ENCODE measurements at places on chromosomes 2 and 18.
A peak's percentile ranks its signal among the peaks of the same experiment; 100 is the strongest.

DNA sequence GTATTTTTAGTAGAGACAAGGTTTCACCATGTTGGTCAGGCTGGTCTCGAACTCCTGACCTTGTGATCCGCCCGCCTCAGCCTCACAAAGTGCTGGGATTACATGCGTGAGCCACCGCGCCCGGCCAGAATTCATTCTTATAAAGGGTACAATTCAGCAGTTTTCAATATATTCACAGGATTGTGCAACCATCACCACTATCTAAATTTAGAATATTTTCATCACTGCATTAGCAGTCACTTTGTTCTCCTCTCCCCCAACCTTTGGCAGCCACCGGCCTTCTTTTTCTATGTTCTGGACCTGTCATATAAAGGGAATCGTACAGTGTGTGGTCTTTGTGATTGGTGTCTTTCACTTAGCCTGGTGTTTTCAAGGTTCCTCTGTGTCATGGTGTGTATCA lies 40.7 kb downstream of the TCF7L1 start:
- H3K27ac ChIP-seq = no peak overlapping the region
- H3K36me3 ChIP-seq = no peaks in the 10 kb centered on the region
- no peaks in the 10 kb centered on the region for H3K27me3 ChIP-seq
- no peaks in the 10 kb centered on the region for H3K4me1 ChIP-seq

- no peak for DNase-seq
- no peaks in the 10 kb centered on the region for H3K4me1 ChIP-seq
- H3K27me3 ChIP-seq = no peaks in the 10 kb centered on the region
These were observed 34.5 kb downstream of the SLC4A3 start for GRCh38 chr2:219661955-219662395.

GRCh38 chr2:105801961-105802360 lies 57.2 kb downstream of the NCK2 start:
- H3K4me3 ChIP-seq = no peak overlapping the region
- H3K4me1 ChIP-seq = no peaks in the 10 kb centered on the region
- H3K36me3 ChIP-seq = no peaks in the 10 kb centered on the region
- H3K27me3 ChIP-seq = no peaks in the 10 kb centered on the region
- DNase-seq = no peak

- no peak overlapping the region for H3K27ac ChIP-seq
- H3K4me3 ChIP-seq = no peak overlapping the region
- H3K27me3 ChIP-seq = no peaks in the 10 kb centered on the region
- DNase-seq = no peak
- no peaks in the 10 kb centered on the region for H3K36me3 ChIP-seq
- peaks cover 4% of the 10 kb centered on the region for H3K4me1 ChIP-seq
These were observed 279.0 kb downstream of the AFF3 start for GRCh38 chr2:99863236-99863902.

- no peak overlapping the region for H3K27ac ChIP-seq
- no peak for DNase-seq
- no peak overlapping the region for H3K4me3 ChIP-seq
- H3K36me3 ChIP-seq = no peaks in the 10 kb centered on the region
- H3K4me1 ChIP-seq = no peaks in the 10 kb centered on the region
- H3K27me3 ChIP-seq = no peaks in the 10 kb centered on the region
These were observed 24.9 kb upstream of the YWHAQ start for GRCh38 chr2:9655441-9656269.

GRCh38 chr2:96531366-96531765 lies 5.2 kb upstream of the ARID5A start:
- no peak overlapping the region for H3K4me3 ChIP-seq
- H3K36me3 ChIP-seq = no peaks in the 10 kb centered on the region
- peaks cover 18% of the 10 kb centered on the region for H3K4me1 ChIP-seq
- H3K27ac ChIP-seq = peak overlapping the region; percentile 80

- no peaks in the 10 kb centered on the region for H3K27me3 ChIP-seq
- no peak for DNase-seq
- H3K27ac ChIP-seq = no peak overlapping the region
- H3K36me3 ChIP-seq = no peaks in the 10 kb centered on the region
- H3K4me1 ChIP-seq = no peaks in the 10 kb centered on the region
These were observed 66.3 kb upstream of the RPE start for GRCh38 chr2:209936106-209936666.

DNA sequence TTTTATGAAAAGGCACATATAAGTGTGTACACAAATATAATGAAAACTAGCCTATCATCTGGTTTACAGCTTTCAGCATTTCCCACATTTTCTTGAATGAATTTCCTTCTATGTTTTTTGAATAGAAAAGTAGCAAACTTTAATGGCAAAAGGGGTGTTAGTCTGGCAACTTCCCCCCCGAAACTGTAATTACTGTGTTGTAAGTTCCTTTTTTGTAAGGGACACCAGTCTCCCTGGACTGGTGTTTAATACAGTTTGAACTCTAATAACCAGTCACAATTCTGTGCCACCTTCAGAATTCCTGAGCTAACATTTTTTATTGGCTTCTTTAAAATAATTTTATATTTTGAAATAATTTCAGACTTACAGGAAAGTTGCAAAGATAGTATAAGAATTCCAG lies 94.2 kb downstream of the ACSL3 start:
- H3K27ac ChIP-seq = no peak overlapping the region
- H3K4me1 ChIP-seq = no peaks in the 10 kb centered on the region
- no peaks in the 10 kb centered on the region for H3K36me3 ChIP-seq
- no peak overlapping the region for H3K4me3 ChIP-seq

GRCh38 chr2:37890893-37891495 lies 34.1 kb upstream of the RMDN2 start:
- H3K27ac ChIP-seq = no peak overlapping the region
- H3K4me3 ChIP-seq = no peak overlapping the region

- H3K27ac ChIP-seq = peak overlapping the region; percentile 62
- DNase-seq = no peak
- no peaks in the 10 kb centered on the region for H3K36me3 ChIP-seq
- H3K27me3 ChIP-seq = no peaks in the 10 kb centered on the region
These were observed 62.5 kb downstream of the CENPO start for GRCh38 chr2:24855726-24856125.

DNA sequence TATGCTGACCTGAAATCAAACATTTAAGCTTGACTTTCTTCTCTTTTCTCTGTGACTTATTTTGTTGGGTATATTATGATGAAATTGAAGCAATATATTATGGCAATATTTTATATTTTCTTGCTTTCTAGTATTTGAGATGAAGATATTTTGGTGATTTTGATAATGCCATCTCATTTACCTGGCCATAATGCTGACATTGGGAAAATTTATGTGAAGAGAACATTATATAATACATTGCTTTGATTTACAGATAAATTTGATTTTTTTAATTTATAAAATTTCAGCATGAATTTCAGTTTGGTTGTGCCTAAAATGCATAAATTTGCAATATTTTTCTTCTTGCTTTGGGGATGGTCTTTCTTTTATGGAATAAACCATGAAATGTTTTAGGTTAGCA lies 1413.7 kb upstream of the TMEFF2 start:
- no peaks in the 10 kb centered on the region for H3K4me1 ChIP-seq
- H3K36me3 ChIP-seq = no peaks in the 10 kb centered on the region
- DNase-seq = no peak
- no peaks in the 10 kb centered on the region for H3K27me3 ChIP-seq
- no peak overlapping the region for H3K4me3 ChIP-seq

- no peak overlapping the region for H3K27ac ChIP-seq
- DNase-seq = no peak
- H3K27me3 ChIP-seq = no peaks in the 10 kb centered on the region
- H3K4me3 ChIP-seq = no peak overlapping the region
- no peaks in the 10 kb centered on the region for H3K36me3 ChIP-seq
These were observed 80.5 kb downstream of the ZBTB7C start for GRCh38 chr18:48328473-48329210.

GRCh38 chr2:43013821-43014345 lies 212.5 kb downstream of the ZFP36L2 start:
- H3K27me3 ChIP-seq = no peaks in the 10 kb centered on the region
- H3K4me3 ChIP-seq = no peak overlapping the region
- no peaks in the 10 kb centered on the region for H3K36me3 ChIP-seq
- DNase-seq = no peak

DNA sequence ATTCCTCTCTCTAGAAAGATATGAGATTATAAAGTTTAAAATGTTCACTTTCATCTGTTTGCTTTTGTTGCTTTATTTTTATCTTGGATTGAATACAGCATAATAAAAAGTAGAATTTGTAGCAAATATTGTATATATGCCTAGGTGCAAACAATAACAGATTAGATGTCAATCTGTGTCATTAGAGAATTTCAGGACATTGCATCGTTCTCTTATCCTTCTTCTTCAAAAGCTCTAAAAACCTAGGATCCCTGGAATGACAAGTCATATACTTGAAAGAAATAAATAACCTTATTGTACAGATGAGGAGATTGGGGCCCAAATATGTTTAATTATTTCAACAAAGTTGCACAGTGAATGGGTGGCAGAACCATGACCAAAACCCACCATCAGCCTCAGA lies 102.8 kb upstream of the BZW1 start:
- no peaks in the 10 kb centered on the region for H3K36me3 ChIP-seq
- no peaks in the 10 kb centered on the region for H3K4me1 ChIP-seq
- no peaks in the 10 kb centered on the region for H3K27me3 ChIP-seq
- no peak overlapping the region for H3K27ac ChIP-seq

GRCh38 chr2:116435648-116436047 lies 1378.8 kb upstream of the DDX18 start:
- H3K36me3 ChIP-seq = no peaks in the 10 kb centered on the region
- no peak overlapping the region for H3K27ac ChIP-seq
- H3K4me3 ChIP-seq = no peak overlapping the region
- H3K4me1 ChIP-seq = no peaks in the 10 kb centered on the region
- no peak for DNase-seq
- no peaks in the 10 kb centered on the region for H3K27me3 ChIP-seq

DNA sequence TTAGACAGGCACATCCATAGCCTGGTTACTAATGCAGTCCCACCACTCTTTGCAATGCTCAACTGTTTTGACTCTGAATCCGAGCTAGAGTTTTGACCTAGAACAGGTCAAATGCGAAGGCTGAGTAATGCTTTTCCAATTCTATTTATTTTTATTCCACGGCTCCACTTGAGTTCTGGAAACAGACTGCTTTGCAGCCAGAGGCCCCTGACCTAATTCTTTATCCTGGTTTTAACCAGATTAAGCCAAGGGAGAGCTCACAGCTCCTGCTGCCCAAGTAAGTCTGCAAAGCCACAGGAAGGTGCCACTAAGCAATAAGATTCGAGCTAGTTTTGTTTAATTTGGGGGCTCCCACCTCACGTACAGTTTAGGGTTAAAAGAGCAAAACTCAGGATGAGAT lies 51.4 kb downstream of the MREG start:
- H3K27ac ChIP-seq = no peak overlapping the region
- no peaks in the 10 kb centered on the region for H3K4me1 ChIP-seq
- no peaks in the 10 kb centered on the region for H3K36me3 ChIP-seq
- DNase-seq = no peak
- no peaks in the 10 kb centered on the region for H3K27me3 ChIP-seq

GRCh38 chr18:45173799-45174519 lies 441.3 kb upstream of the SLC14A2 start:
- no peaks in the 10 kb centered on the region for H3K36me3 ChIP-seq
- H3K4me1 ChIP-seq = no peaks in the 10 kb centered on the region
- H3K27ac ChIP-seq = no peak overlapping the region
- no peak for DNase-seq

DNA sequence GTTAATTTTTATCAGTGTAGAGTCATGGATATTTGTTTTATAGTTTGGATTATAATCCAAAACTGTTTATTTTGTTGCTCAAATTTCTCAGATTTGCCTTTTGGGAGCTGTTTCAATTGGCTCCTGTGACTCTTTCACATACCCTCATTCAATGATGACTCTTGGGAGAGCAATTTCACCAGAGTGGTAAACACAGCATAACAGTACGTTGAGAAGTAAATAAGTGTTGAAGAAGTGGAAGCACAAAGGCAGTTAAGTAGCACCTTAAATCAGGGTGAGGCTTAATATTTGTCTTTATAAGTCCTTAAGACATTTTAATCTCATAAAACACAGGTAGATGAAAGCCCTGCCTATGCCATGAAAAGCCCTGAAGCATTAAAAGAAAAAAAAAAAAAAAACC lies 17.1 kb upstream of the SLC39A10 start:
- H3K27ac ChIP-seq = no peak overlapping the region
- DNase-seq = no peak
- no peaks in the 10 kb centered on the region for H3K4me1 ChIP-seq
- no peak overlapping the region for H3K4me3 ChIP-seq
- no peaks in the 10 kb centered on the region for H3K27me3 ChIP-seq

DNA sequence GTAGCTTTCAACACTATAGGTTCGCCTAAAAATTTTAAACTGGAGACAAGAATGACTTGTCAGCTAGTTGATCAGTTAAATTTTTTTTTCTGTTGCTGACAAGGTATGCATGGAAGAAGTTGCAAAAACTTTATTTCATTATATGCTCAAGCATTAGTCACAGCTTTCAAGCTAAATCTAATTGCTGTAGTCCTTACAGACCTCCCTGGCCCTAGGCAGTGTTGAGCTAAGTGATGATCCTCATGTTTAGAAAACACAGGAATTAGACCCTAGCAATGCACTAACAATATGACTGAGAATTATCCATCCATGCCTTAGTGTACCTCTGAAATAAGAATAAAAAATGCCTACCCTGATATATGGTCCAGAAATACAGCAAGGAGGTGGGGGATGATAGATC lies 253.4 kb downstream of the SP3 start:
- H3K27me3 ChIP-seq = no peaks in the 10 kb centered on the region
- no peaks in the 10 kb centered on the region for H3K4me1 ChIP-seq
- H3K27ac ChIP-seq = no peak overlapping the region
- no peak for DNase-seq
- H3K36me3 ChIP-seq = no peaks in the 10 kb centered on the region

- H3K4me3 ChIP-seq = peak overlapping the region; percentile 53
- DNase-seq = no peak
- H3K27ac ChIP-seq = peak overlapping the region; percentile 60
These were observed 739 bp downstream of the PKDCC start for GRCh38 chr2:42048299-42049220.

DNA sequence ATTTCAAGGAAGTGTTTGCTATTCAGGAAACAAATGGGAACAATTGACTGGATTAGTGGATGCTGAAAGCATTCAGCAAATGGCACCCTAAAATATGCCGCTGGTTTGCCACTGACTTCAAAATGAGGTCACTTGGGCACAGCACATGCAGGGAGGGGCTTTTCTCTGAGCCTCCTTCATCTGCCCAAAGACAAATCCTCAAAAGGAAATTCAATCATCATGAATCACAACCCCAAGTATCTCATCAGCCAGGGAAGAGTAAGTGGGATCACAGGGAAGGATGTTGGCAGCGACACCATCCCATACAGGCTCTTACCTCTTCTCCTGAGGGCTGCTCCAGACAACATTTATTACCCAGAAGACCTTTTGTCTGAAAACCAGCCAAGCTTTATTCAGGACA lies 14.4 kb upstream of the SP140L start:
- H3K4me1 ChIP-seq = no peaks in the 10 kb centered on the region
- no peak overlapping the region for H3K27ac ChIP-seq
- H3K27me3 ChIP-seq = no peaks in the 10 kb centered on the region

GRCh38 chr2:54482715-54483114 lies 26.6 kb downstream of the SPTBN1 start:
- no peak overlapping the region for H3K27ac ChIP-seq
- H3K4me1 ChIP-seq = no peaks in the 10 kb centered on the region
- H3K4me3 ChIP-seq = no peak overlapping the region
- DNase-seq = no peak
- H3K36me3 ChIP-seq = no peaks in the 10 kb centered on the region
- H3K27me3 ChIP-seq = no peaks in the 10 kb centered on the region

All from prostate gland (tissue), 2 donors.